ENCODE measurements at places on chromosomes 11 and 22. TPM values are rescaled to one million over a fixed set of nuclear protein-coding genes. Genes with fewer than 3 reads are reported as not detected.

Gene KREMEN1
- 13.4 TPM for total RNA-seq

Gene CRYAB
- total RNA-seq: 2,347 TPM

Gene LGALS12
- total RNA-seq: 1.2 TPM

Gene CCDC87
- 0.33 TPM for total RNA-seq

Gene ANKK1
- total RNA-seq: 0.16 TPM

Gene PARVA
- total RNA-seq: 159 TPM

Gene DEPDC7
- total RNA-seq: 2.6 TPM
